ENCODE measurements at places on chromosomes 7 and 10.

- no peak for DNase-seq
These were observed 134.0 kb upstream of the SEMA3D start for GRCh38 chr7:85320699-85321476.

GRCh38 chr7:44969701-44970522 is 8.9 kb downstream of the MYO1G start:
- no peak for DNase-seq

GRCh38 chr10:35421553-35422178 is 85.4 kb downstream of the CCNY start:
- DNase-seq = no peak

DNA sequence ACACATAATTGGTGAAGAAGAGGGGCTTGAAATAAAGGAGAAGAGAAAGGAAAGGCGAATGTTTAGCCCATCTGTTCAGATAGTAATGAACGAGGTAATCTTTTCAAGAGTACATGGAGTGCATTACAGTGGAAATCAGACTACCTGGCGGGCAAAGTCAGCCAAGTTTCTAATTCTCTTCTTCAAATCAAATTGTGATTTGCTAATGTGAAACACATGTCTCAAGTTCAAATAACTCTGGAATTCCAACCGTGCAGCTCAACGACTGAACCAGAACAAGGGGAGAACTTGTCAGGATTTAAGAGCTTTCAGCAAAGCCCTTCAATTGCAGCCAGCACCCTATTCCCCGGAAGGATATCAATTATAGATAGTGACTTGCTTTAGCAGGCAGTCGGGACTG is 216.9 kb downstream of the GLI3 start:
- no peak for DNase-seq

DNA sequence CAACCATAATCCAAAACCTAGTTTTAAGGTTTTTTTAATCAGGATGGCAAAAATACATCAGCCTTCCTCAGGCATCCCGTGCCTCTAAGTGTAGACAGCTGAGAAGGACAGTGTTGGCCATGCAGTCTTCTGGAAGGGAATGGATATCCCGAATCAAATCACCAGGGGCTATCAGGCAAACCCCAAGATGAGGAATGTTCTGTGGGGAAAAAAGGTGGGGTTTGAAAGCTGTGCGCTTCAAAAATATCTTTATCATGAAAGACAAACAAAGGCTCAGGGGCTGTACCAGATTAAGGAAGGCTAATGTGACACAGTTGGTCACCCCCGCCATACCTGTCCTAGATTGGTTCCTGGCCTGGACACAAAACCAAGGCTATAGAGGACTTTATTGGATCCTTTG is 5.4 kb downstream of the TMEM273 start:
- no peak for DNase-seq

- DNase-seq = peak; percentile 58
These were observed 634 bp downstream of the EZH2 start for GRCh38 chr7:148883266-148884048.

DNA sequence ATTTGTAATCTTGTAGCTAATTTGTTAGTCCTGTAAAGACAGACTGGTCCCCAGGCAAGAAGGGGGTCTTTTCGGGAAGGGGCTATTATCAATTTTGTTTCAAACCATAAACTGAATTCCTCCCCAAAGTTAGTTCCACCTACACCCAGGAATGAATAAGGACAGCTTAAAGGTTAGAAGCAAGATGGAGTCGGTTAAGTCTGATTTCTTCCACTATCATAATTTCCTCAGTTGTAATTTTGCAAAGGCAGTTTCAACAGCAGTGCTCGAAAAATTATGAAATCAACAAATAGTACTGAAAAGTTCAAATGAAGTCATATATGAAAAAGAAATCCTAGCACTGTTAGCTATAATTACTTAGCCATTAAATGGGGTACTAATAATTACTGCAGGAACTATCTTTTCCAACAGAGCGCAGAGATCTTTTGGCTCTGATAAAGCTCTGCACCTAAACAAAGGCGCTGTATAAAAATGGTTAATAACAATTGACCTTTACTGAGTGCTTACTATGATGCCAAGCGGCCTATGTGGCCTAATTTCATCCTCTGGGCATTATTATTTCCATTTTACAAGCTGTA is 756 bp upstream of the SEC24C start:
- DNase-seq = no peak

DNA sequence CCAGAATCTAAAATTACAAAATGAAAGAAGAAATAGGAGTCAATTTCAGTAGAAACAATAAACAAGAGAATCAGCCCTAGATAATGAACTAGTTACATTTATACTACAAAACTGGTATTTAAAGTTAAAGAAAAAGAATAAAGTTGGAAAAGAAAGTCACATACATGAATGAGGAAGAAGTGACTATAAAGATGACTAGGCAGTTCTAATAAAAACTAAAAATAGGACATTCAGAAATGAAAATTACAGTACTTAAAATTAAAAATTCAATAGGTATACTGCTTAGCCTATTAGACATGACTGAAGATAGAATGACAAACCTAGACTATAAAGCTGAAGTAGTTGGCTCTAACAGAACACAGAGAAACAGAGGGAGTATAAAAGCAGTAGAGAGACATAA is 108.8 kb downstream of the AHR start:
- DNase-seq = no peak

GRCh38 chr7:29879609-29880008 is 73.3 kb downstream of the WIPF3 start:
- no peak for DNase-seq

GRCh38 chr10:7572391-7572790 is 94.4 kb downstream of the ITIH5 start:
- no peak for DNase-seq

DNA sequence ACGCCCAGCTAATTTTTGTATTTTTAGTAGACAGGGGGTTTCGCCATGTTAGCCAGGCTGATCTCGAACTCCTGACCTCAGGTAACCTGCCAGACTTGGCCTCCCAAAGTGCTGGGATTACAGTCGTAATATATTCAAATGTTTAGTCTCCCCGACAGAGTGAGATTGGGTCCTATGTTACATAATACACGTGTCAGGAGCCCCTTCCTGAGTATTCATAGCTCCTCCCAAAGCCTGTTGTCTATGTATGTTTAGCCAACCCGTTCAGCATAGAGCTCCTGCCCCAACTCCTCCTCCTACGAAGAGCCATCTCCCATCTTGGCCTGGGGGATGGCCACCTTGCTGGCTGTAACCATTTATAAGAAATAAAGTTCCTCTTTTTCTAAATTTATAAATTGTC is 2.7 kb upstream of the PPP2R2D start:
- DNase-seq = no peak

DNA sequence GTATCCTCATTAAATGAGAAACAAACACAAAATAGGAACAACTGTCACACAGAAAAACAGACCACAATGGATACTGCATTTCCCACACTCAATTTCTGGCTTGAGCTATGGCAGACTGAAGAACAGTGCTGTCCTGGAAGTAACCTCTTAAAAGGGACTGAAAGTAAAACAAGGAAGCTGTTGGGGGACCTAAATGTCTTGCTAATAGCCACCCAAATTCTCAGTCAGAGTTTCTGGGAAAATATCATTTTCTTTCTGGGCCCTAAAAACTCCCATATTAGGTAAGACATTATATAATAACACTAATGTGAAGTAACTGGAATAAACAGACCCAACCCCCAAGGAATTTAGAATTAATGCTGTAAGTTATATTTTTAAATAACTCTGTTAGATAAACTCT is 80.9 kb upstream of the TFEC start:
- no peak for DNase-seq

- DNase-seq = no peak
These were observed 71.1 kb downstream of the SAMD9 start for GRCh38 chr7:93046641-93047040.

- no peak for DNase-seq
These were observed 73.6 kb downstream of the EMX2 start for GRCh38 chr10:117616179-117616578.

DNA sequence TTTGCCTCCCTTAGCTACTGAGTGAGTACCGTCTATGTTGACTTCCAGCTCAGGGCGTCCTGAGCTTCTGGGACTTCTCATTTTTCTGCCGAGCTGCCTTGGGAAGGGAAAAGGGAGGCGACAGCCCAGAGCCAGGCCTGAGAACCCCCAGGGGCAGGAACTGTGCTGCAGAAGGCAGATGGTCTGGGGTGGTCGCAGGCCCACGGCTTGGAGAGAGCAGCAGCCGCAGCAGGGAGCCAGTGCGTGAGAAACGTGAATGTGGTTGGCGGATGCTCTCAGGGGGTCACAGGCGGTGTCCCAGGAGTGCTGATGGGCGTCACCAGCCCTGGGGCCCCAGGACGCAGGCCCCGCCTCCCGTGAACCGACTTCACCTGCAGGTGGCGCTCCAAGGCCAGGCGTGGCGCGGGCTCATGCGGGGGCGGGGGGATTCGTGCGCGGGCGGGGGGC is 9.2 kb upstream of the PWWP2B start:
- DNase-seq = peak; percentile 44

GRCh38 chr10:4119107-4119506 is 334.1 kb upstream of the KLF6 start:
- no peak for DNase-seq

- peak; percentile 60 for DNase-seq
These were observed 133.7 kb downstream of the PTPRZ1 start for GRCh38 chr7:122006687-122007086.

DNA sequence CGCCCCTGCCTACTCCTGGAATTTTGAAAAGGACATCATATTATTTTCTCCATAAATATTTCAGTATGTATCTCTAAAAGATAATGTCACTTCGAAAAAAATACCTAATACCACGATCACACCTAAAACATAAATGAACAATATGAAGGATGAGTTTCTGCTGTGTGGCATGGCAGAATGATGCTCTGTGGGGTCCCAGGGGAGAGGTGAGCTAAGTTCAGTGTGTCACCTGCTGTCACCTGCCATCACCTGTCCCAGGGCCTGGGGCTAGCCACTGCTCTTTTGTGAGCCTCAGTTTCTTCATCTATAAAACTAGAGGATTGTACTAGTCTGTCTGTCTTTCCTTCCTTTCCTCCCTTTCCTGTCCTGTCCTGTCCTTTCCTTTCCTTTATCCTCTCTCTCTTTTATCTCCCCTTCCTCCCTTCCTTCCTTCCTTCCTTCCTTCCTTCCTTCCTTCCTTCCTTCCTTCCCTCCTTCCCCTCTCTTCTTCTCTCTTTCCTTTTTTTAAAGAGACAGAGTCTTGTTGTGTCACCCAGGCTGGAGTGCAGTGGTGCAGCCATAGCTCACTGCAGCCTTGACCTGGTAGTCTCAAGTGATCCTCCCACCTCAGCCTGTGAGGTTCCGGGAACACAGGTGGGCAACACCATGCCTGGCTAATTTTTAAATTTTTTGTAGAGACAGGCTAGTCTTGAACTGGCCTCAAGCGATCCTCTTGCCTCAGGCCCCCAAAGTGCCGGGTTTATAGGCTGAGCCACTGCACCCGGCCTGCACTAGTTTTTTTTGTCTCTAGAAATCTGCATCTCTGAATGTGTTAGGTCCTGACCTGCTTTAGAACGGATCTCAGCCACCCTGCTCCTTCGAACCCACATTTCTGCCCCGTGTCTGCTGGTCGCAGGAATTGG is 43.1 kb downstream of the CUX1 start:
- no peak for DNase-seq

GRCh38 chr7:21371360-21371759 is 56.5 kb upstream of the SP4 start:
- no peak for DNase-seq

DNA sequence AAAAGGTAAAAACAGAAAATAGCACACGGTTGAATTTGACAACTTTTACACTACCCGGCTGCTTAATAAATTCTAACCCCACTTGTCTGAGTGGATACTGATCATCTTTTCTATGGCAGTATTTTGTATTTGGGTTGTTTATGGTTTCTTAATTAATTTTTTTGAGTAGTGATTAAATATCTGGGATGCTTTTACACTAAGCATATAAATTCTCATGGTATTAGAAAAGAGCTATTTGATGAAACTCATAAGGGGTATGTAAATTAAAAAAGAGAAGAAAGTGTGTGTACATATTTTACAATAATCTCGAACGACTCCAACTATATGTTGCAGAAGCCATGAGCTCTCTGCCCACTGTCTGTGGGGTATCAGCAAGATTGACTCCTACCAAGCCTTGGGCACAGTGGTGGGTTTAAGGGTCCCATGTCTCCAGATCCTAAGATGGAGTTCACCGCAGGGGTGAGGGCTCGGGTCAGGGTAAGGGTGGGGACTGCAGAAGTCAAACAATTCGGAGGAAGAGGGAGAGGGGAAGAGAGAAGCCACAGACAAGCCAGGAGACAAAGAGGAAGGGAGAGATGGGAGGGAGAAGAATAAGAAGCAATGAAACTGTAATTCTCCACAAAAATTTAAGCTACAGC is 7.6 kb upstream of the HOXA13 start:
- no peak for DNase-seq

DNA sequence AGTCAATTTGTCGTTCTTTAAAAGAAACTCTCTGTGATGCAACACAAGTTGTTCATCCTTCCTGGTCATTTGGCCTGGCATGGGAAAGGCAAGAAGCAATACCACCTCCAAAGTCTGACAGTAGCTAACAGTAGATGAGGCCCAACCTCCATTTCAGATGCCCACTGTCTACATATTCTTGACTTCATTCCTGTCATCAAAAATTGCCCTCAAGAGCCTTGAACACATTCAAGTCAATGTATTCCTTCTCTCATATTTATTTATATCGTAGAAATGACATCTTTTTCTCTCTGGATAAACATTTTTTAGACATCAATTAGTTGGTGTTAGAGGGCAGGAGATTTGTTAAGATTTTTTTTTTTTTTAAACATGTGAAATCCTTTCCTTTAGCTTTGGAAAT is 33.7 kb downstream of the ABLIM1 start:
- DNase-seq = no peak

- DNase-seq = no peak
These were observed 8.0 kb downstream of the LAMB4 start for GRCh38 chr7:108122181-108122580.

- peak; percentile 76 for DNase-seq
These were observed 72.4 kb downstream of the ABCC2 start for GRCh38 chr10:99854860-99855259.
